ENCODE measurements at places on chromosomes 1 and 21.

DNA sequence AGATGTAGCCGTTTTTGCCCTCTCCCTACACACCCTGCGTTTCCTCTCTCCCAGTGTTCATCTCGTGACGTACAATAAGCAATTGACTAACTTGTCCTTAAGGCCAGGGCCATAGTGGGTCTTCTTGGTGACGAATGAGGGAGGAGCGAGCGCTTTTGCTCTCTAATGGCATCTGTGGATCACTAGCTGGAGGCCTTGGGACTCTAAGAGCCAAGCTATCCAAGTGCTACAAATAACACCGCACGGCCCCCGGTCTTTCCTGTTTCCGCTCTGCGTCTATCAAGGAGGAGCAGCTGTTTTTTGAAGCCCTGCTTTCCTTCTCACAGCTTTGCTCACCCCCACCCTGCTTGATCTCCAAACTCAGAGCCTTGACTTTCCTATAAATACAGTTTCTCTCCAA lies 25.2 kb downstream of the EVA1C start:
- no peaks in the 10 kb centered on the region for H3K36me3 ChIP-seq
- no peaks in the 10 kb centered on the region for H3K4me1 ChIP-seq
- no peak for DNase-seq
- H3K4me3 ChIP-seq: no peak overlapping the region

DNA sequence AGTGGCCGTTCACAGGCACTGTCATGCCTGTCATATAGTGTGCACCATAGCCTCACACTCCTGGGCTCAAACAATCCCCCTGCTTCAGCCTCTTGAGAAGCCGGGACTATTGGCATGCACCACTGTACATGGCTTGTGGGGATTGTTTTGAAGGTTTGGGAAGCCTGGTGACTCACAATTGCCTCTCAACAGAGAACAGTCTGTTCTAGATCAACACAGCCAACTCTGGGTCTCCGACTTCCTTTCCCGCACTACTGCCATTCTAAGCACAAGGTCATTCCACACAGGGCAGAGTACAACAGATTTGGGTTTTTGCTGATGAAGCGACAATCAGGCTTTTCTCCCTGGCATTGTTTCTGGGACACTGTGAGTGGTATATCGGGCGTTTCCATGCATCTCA lies 15.5 kb upstream of the AHCTF1 start:
- H3K27me3 ChIP-seq: no peaks in the 10 kb centered on the region
- no peak overlapping the region for H3K27ac ChIP-seq
- H3K4me1 ChIP-seq: no peaks in the 10 kb centered on the region

- no peak for DNase-seq
- H3K4me1 ChIP-seq: no peaks in the 10 kb centered on the region
- H3K27me3 ChIP-seq: no peaks in the 10 kb centered on the region
- H3K27ac ChIP-seq: no peak overlapping the region
These were observed 70.6 kb upstream of the CNTN2 start for GRCh38 chr1:204972426-204972825.

GRCh38 chr21:28111151-28111619 lies 881.5 kb downstream of the LTN1 start:
- no peaks in the 10 kb centered on the region for H3K27me3 ChIP-seq
- H3K4me3 ChIP-seq: no peak overlapping the region
- no peaks in the 10 kb centered on the region for H3K4me1 ChIP-seq

DNA sequence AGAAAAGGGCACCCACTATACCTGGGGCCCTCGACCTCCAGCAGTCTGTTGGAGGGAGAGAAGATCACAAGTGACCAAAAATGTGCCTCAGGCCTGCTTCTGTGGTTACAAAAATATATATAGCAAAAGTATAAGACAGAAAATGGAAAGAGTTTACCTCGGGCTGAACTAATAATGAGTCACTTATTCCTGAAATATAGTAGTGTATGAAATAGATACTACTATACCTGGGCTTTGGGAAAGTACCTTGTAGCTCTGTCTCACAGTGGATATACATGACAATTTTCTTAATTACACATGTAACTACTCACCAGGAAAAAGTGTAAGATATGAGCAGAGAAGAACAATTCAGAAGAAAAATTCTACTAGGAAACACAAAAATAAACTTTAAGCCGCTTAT lies 7.3 kb upstream of the APCS start:
- H3K27ac ChIP-seq: no peak overlapping the region
- no peak for DNase-seq
- no peaks in the 10 kb centered on the region for H3K27me3 ChIP-seq

- no peak overlapping the region for H3K27ac ChIP-seq
- DNase-seq: no peak
- peaks cover 8% of the 10 kb centered on the region for H3K27me3 ChIP-seq
- H3K36me3 ChIP-seq: no peaks in the 10 kb centered on the region
These were observed 5.2 kb upstream of the HLX start for GRCh38 chr1:220873868-220874655.

DNA sequence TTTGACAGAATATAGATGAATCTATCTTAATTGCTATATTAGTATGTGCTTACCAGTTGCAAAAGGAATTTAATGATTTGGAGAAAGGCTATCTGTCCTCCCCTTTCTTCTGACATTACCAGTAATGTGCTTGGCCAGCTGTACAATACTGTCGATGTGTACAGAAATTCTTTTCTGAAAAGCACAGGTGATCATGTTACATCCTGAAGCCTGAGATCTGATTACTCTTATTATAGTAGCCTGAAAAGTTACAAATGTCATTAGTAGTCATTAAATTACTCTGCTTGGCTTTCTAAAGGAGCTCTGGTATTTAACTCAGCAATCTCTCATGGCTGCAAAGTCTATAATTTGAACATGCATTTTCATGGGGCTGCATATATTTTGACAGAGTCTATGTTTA lies 209.8 kb downstream of the PTPRC start:
- no peaks in the 10 kb centered on the region for H3K27me3 ChIP-seq
- H3K4me1 ChIP-seq: no peaks in the 10 kb centered on the region
- no peak overlapping the region for H3K27ac ChIP-seq
- H3K4me3 ChIP-seq: no peak overlapping the region
- no peaks in the 10 kb centered on the region for H3K36me3 ChIP-seq
- no peak for DNase-seq

DNA sequence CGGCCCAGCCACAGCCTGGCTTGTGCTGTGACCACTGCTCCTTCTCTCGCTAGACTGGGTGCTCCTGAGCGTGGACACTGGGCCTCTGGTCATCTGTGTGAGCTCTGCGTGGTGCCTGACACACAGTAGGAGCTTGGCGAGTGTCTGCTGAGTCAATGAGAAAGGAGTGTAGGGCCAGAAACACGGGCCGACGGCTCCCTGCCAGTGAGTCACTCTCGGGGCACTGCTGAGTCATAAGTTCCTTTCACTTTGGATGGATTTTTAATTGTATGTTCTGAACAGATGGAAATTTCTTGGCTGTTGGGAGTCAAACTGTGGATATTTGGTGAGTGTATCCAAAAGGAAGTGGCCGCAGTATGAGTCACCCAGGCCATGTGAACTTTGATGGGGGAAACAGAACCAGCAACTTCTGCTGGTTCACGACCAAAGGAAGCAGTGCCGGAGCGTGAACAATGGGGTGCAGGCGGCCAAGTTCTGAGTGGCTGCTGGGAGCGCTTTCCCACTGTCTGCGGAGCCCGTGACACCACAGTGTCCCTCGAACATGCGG lies 41.0 kb upstream of the COL18A1 start:
- DNase-seq: no peak
- no peaks in the 10 kb centered on the region for H3K4me1 ChIP-seq
- H3K27me3 ChIP-seq: no peaks in the 10 kb centered on the region
- no peak overlapping the region for H3K4me3 ChIP-seq

- H3K4me3 ChIP-seq: no peak overlapping the region
- no peak for DNase-seq
- no peak overlapping the region for H3K27ac ChIP-seq
- no peaks in the 10 kb centered on the region for H3K4me1 ChIP-seq
- H3K36me3 ChIP-seq: no peaks in the 10 kb centered on the region
These were observed 20.3 kb upstream of the SLC26A9 start for GRCh38 chr1:205963352-205964155.

DNA sequence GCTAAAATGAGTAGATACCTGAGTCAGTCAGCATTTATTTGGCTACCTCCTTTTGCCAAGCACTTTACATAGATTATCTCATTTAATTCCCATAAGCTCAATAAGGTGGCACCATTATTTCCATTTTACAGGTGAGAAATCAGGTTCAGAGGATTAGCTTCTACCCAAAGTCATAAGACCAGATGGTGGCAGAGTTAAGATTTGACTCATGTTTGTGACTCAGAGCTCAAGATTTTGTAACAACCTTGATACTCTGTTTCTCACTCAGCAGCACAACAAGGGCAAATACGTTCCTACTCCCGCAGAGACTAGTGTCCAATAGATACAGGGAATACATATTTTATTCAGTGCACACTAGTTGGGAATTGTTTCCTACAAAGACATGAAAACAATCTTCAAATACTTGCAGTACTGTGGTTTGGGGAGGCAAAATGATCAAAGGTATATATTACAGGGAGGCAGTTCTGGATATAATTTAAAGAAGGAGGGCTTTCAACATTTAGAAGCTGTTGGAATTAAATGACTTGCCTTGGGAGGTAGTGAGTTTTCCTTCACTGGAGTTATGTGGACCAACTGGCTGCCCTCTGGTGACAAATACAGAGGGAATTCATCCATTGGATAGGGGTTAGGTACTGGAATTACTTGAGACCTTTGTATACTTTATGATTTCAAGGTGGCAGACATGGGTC lies 3.6 kb downstream of the LEPR start:
- H3K4me3 ChIP-seq: no peak overlapping the region
- DNase-seq: no peak
- H3K27me3 ChIP-seq: no peaks in the 10 kb centered on the region
- no peaks in the 10 kb centered on the region for H3K36me3 ChIP-seq
- no peaks in the 10 kb centered on the region for H3K4me1 ChIP-seq

DNA sequence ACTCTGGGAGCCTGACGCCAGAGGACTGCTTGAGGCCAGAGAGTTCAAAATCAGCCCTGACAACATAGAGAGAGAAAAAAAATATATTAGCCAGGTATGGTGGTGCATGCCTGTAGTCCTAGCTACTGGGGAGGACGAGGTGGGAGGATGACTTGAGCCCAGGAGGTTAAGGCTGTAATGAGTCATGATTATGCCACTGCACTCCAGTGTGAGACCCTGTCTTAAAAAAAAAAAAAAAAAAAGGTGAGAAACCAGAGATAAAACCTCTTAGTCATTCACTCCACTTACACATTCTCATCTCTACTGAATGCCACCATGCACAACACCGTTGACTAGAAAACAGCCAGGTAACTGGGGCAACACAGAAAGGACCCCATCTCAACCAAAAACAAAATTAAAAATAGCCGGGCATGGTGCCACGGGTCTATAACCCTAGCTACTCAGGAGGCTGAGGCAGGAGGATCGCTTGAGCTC lies 178.1 kb downstream of the SLC45A1 start:
- no peak overlapping the region for H3K4me3 ChIP-seq
- H3K27me3 ChIP-seq: no peaks in the 10 kb centered on the region
- H3K36me3 ChIP-seq: peaks cover 46% of the 10 kb centered on the region

- no peak for DNase-seq
- no peak overlapping the region for H3K27ac ChIP-seq
- H3K36me3 ChIP-seq: no peaks in the 10 kb centered on the region
These were observed 3.2 kb downstream of the FCRL2 start for GRCh38 chr1:157773493-157774350.

DNA sequence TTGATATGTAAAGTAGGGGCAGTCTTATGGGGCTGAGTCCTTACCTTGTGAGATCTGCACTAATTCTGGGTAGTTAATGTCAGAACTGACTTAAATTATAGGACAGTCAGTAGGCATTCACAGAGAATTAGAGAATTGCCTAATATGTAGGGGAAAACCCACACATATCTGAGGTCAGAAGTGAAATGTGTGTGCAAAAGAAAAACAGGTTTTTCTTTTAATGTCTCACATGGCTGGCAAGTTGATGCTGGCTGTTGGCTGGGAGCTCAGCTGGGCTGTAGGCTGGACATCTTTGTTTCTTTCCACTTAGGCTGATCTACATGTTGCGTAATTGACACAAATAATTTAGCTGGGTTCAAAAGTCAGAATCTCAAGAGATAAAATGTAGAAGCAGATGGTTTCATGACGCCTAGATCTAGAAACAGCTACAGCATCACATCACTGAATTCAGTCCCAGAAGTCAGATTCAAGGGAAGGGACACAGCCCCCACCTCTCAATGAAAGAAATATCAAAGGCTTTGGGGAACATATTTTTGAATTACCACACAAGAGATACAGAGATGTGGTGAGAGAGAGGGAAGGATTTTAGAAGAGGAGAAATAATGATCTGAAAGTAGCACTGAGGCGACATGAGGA lies 98.9 kb downstream of the TNFSF18 start:
- H3K27ac ChIP-seq: no peak overlapping the region
- no peaks in the 10 kb centered on the region for H3K27me3 ChIP-seq
- no peaks in the 10 kb centered on the region for H3K4me1 ChIP-seq
- no peak for DNase-seq

DNA sequence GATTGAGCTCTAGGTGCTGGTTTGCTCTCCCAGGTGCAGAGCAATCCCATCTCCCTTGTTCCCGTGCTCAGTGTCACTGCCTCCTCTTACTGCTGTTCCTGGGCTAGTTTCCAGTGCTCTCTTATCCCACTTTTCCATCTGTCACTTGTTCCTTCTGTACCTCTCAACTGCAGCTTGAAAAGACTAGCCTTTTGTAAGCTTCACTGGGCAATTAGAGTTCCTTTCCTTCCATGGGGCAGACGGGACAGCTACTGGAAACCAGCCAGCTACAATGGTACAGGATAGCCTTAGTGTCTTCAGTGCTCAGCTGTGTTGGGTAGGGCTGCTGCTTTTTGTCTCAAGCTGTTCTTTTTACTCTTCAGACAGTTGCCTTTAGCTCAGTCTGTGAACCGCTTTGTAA lies 31.6 kb downstream of the AGT start:
- H3K4me1 ChIP-seq: no peaks in the 10 kb centered on the region
- H3K27ac ChIP-seq: no peak overlapping the region
- no peaks in the 10 kb centered on the region for H3K27me3 ChIP-seq

DNA sequence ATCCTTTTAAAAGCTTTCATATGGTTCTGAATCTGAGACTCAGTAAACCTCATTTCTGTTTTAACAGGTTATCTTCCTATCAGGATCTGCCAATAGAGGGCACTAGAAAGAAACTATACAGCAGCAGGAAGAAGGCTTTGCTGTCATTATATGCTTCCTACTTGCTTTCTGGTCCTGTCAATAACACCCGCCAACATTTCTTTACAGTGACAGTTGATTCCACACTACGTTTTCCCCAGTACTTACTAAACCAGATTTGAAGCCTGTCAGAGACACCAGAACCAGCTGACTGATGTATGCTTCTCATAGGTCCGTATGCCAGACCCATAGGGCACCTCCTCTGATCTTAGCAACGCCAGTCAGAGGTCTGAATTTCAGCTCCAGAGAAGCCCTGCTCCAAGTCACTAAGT lies 341.0 kb upstream of the NEGR1 start:
- H3K27me3 ChIP-seq: no peaks in the 10 kb centered on the region
- H3K4me1 ChIP-seq: no peaks in the 10 kb centered on the region
- H3K36me3 ChIP-seq: no peaks in the 10 kb centered on the region
- no peak overlapping the region for H3K27ac ChIP-seq

- no peaks in the 10 kb centered on the region for H3K36me3 ChIP-seq
- DNase-seq: no peak
- peaks cover 5% of the 10 kb centered on the region for H3K4me1 ChIP-seq
These were observed 100.6 kb upstream of the VAMP3 start for GRCh38 chr1:7670334-7671145.
